ENCODE measurements at places on chromosomes 11 and 22.

DNA sequence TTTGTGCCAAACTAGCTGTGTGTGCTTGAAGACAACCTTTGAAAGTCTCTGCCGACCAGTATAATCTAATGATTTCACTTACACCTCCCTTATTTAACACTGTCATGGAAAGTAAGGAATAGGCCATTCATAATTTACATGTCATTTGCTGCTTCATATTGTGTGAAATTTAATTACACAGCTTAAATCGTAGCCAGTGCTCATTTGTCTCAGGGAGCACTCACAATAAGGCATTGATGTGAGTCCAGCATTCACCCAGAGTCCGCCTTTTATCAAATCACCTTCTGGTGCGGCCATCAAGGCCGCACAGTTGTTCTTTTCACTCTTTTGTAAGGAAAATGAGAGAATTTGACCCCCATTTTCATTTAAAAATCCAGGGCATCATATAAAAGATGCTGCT is 46.9 kb downstream of the PAX6 start:
- no peak for DNase-seq

- no peak for DNase-seq
These were observed 35.0 kb downstream of the TPBGL start for GRCh38 chr11:75275581-75275980.

DNA sequence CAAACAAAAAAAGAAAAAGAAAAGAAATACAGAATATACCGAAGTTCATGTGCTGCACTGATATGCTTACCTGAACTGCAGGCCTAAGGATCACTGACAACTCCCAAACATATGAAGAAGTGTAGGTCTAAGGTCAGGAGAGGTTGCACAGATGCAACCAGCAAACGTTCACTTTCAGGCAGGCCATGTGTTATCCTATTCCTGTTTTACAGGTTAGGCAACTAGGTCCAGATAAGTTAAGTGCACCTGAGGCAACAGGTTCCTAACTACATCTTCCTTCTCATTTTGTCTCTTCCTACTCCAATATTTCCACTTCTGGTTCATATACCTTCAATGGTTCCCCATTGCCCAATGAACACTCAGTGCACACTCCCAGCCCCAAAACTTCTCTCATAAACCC is 15.1 kb downstream of the PI4KA start:
- DNase-seq: no peak

DNA sequence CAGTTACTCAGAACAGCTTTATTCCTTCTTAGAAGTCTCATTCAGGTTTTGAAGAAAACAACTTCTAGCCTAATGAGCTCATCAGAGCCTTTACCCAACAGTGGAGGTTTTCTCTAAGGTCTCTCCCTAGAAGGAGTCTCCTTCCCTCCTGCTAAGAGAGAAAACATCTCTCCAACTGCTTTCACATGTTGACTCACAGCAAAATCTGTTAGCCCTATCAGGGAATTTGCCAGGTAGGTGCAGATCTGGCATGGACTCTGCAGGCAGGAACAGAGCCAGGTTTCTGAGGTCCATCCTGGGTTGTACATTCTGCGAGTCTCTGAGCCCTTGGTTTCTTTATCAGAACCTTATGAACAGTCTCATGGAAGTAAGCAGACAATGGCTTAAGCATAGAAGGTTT is 214.4 kb downstream of the HIPK3 start:
- no peak for DNase-seq

GRCh38 chr11:64633555-64634159 is 42.6 kb downstream of the SLC22A12 start:
- DNase-seq: no peak

DNA sequence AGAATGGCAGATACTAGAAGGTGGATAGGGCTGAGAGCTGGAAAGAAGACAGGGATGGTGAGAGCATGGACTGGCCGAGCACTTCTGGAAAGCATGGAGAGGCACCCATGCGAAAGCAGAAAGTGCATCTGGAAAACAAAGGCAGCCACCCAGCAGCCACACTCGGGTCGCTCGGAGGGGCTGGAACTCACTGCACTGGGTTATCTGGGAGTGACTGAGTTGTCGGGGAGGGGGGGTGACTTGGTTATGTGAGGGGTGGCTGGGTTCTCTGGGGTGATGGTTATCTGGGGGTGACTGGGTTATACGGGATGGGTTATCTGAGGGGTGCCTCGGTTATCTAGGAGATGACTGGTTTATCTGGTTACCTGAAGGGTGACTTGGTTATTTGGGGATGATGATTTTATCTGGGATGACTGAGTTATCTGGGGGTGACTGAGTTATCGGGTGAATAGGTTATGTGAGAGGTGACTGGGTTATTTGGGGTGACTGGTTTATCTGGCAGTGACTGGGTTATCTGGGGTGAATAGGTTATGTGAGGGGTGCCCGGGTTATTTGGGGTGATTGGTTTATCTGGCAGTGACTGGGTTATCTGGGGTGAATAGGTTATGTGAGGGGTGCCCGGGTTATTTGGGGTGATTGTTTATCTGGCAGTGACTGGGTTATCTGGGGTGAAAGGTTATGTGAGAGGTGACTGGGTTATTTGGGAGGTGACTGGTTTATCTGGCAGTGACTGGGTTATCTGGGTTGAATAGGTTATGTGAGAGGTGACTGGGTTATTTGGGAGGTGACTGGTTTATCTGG is 2.6 kb upstream of the PANX2 start:
- DNase-seq: no peak

DNA sequence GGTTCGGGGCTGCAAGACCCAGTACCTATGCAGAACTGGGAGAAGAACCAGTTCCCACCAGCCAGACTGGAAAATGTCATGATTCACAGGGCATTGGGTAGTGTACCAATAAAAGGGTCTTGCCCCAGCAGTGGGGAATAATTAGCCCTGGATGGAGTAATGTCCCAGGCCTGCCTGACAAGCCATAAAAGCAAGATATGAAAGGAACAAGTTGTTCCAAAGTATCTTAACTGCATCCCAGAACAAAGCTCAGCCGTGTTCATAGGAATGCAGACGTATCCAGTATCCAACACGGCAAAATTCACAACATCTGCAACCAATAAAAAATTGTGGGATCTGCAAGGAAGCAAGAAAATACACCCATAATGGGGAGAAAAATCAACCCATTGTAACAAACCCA is 47.9 kb downstream of the ASCL2 start:
- DNase-seq: no peak

DNA sequence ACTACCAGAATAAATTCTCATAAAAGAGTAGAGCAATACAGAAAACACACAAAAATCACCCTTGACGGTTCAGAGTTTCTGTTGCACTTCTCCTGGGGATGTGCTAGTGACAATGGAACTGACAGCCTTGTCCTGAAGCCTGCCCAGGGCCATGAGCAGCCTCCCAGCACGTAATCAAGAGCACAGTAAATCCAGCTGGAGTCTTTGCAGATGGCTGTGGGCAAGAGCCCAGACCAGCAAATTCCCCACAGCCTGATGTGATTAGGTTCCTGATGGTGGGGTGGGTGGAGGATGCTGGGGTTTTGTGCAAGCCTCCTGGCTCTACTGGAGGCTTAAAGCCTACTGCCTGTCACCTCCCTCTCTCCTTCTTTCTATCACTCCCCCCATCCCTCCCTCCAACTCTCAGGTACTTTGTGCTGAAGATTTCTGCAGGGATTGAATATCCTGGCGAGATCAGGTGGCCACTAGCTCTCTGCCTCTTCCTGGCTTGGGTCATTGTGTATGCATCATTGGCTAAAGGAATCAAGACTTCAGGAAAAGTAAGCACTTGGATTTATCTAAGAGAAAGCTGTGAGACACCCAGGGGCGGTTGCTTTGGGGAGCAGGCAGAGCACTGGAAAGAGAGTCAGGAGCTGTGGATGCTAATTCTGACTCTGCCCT is 18.1 kb downstream of the SLC6A5 start:
- no peak for DNase-seq

- no peak for DNase-seq
These were observed 21.4 kb downstream of the UQCR10 start for GRCh38 chr22:29788339-29789279.

- DNase-seq: no peak
These were observed 552.8 kb downstream of the BRD1 start for GRCh38 chr22:49274754-49275380.

DNA sequence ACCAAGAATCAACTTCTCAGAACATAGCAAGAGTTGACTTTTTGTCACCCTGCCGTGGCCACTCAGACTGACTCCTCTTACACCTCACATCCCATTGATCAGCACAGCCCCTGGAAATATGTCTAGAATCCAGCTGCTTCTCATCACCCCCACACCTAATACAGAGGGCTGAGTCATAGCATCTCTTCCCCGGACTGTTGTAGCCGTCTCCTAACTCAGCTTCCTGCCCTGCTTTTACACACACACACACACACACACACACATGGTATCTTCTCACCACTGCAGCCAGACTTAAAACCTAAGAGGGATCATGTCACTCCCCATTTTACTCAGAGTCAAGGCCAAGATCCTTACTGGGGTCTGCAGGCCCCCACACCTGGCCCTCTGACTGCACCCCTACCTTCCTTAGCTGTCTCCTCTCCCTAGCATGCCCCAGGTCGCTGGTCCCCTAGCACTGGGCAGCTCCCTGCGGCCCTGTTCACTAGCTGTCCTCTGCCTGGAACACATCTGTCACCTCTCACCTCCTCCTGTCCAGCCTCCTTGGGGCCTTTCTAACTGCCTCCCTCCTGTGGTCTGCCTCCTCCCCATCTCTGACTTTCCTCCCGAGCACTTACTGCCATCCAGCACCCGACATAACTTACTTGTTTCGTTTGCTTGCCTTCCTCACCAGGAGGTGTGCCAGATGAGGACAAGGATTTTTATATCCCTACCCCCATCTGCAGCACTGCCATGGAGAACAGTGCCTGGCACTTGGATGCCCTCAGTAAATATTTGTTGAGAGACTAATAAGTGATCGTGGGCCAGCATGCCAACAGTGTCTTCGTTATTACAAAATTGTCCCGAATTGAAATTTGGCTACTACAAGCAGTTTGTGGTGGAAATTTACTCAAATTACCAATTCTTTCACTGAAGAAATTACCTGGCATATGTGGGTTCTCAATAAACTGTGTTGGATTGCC is 61.9 kb downstream of the BMAL1 start:
- DNase-seq: no peak

GRCh38 chr11:33700063-33700501 is 544 bp downstream of the C11orf91 start:
- DNase-seq: no peak

GRCh38 chr11:128058580-128059208 is 528.7 kb downstream of the ETS1 start:
- DNase-seq: no peak

GRCh38 chr22:38935616-38936015 is 21.8 kb upstream of the APOBEC3A start:
- no peak for DNase-seq

DNA sequence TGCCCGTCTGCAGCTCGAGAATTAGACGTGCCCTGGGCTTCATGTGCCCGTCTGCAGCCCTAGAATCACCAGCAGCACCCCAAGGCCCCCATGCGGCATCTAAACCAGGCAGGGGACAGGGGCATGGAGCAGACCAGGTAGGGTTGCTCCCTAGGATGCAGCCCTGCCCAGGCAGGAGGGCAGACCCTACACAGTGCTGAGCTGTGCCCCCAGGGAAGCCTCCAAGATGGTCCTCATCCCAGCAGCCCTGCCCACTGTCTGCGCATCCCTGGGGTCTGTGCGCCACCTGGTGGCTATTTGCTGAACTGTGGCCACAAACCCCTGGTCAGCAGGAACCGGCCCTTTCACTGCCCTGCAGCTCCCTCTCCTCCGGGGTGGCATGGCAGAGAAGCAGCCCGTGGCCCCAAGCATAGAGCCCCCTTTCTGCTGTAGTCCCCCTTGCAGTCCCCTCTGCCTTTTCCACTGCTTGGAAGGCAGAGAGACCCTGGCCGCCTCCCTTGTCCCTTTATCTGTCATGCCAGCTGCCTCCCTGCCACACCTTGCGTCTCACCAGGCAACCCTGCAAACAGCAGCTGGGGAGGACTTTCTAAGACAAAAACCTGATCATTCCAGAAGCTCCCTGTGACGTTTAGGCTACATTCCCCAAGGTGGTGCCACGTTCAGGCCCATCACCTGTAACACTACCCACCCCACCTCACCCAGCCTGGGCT is 86.6 kb downstream of the KCNQ1 start:
- no peak for DNase-seq

- DNase-seq: no peak
These were observed 9.3 kb upstream of the ACAT1 start for GRCh38 chr11:108112057-108112456.

All from thoracic aorta (tissue), 2 donors.